Naive thymus-derived CD8-positive, alpha-beta T cell (primary cell): ENCODE measurements at places on chromosomes 2 and 18.

DNA sequence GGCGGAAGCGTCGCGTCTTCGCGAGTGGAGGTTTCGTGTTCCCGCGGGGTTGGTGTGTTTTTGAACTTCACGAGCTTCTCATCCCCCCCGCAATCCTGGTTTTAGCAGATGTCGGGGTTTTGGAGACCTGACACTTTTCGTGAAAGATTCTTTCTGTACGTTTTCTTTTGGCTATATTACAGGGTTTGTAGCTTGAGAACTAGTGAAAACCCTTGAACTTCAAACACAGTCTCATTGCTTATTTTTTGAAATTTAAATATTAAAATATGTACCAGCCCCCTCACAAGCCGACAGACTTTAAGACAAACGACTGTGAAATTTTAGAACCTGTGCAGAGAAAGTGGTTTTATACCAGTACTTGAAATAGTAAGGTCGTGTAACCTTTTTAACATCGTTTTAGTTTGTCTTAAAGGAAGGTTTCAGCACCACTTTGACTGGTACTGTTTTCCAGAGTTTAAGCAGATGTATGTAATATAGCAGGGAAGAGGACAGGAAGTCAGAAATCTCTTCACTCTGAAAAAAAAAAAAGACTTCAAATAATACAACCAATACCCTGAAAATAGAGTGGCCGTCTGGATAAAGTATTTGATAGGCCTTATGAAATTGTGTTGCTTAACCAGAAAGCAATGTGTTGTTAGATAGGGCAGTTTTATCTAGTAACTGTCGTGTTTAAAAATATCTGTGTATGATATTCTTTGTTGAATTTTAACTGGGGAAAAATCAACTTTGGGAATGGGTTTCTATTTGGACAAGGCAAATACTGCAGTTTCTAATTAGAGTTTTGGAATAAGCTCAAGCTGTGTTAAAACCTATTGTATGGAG is 1.4 kb downstream of the SPATS2L start:
- DNase-seq: no peak

- DNase-seq: no peak
Measured at GRCh38 chr2:183995632-183996031, 602.7 kb upstream of the ZNF804A start.

- no peak for DNase-seq
Measured at GRCh38 chr2:112794841-112795240, 10.5 kb upstream of the IL1A start.

DNA sequence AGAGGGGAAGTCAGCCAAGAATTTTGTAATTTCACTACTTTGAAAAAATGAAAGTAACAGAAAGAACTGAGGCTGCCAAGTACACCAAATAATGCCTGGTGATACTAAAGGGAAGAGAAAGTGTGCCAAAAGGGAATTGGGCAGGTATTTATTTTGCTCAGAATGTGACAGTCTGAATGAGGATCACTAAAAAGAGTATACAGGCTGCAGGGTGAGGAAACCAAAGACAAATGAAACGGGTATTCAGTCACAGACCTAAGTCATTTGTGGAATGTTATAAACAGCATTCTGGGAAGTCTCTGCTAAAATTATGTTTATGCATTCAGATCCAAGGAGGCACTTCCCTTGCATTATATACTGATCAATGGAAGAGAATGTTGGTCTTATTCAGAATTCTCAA is 418.6 kb upstream of the SLC39A10 start:
- no peak for DNase-seq

- no peak for DNase-seq
Measured at GRCh38 chr2:21254170-21254965, 130.6 kb downstream of the TDRD15 start.

GRCh38 chr18:67476585-67476984 is 39.9 kb downstream of the DSEL start:
- no peak for DNase-seq
